ENCODE measurements at places on chromosomes 4 and X. TPM values are rescaled to one million over a fixed set of nuclear protein-coding genes. Genes with fewer than 3 reads are reported as not detected.

F9 gene
- total RNA-seq, result not detected

OTC gene
- not detected for total RNA-seq

FAM50A gene
- 49.5 TPM for total RNA-seq

SRPK3 gene
- total RNA-seq, result not detected

PGAM4 gene
- total RNA-seq, result not detected

CT45A5 gene
- total RNA-seq, result not detected

ADH4 gene
- not detected for total RNA-seq
